ENCODE measurements at places on chromosomes 12 and 14.

- DNase-seq = no peak
These were observed 88.1 kb downstream of the PPP2R5E start for GRCh38 chr14:63454863-63455622.

DNA sequence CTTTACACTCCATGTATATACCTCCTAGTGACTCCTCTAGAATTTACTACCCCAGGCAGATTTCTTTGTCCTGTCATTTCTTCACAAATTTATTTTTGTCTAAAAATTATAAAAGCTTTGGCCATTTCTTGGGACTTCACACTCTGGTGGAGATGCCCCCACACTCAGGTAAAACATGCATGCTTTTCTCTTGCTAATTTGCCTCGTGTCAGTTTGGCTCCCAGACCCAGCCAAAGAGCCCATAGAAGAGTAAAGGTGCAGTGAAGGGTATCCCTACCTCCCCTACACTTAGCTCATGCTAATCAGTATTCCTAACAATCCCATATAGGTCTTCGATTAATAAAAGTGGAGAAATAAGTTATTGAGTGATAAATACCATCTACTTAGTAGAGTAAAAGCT lies 256.5 kb upstream of the KRR1 start:
- DNase-seq = no peak

DNA sequence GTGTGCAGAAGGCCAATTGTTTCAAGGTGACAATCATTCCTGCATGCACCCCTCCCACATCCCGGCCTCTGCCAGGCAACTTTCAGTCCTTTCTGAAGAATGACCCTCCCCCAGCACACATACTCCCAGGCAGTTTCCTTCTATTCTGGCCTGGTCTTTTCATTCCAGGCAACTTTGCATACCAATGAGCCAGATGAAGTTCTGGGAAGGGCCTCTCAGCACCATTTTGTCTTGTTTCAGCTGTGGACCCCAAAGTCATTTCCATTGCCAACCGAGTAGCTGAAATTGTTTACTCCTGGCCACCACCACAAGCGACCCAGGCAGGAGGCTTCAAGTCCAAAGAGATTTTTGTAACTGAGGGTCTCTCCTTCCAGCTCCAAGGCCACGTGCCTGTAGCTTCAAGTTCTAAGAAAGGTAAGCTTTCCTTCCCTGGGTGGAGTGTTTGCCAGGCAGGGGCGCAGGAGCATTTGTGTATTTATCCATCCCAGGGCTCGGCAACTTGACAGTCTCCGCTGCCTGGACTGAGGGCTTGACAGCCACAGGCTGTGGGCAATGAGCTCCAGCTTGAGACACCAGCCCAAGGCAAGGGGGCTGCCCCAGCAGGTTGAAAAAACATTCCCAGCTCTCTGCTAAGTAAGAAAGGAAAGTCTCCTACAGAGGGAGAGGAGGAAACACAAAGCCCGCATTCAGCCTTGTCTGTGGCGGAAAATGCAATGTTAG lies 16.4 kb downstream of the BCL2L14 start:
- DNase-seq = no peak

GRCh38 chr12:111347891-111348644 lies 20.8 kb downstream of the PHETA1 start:
- DNase-seq = no peak

DNA sequence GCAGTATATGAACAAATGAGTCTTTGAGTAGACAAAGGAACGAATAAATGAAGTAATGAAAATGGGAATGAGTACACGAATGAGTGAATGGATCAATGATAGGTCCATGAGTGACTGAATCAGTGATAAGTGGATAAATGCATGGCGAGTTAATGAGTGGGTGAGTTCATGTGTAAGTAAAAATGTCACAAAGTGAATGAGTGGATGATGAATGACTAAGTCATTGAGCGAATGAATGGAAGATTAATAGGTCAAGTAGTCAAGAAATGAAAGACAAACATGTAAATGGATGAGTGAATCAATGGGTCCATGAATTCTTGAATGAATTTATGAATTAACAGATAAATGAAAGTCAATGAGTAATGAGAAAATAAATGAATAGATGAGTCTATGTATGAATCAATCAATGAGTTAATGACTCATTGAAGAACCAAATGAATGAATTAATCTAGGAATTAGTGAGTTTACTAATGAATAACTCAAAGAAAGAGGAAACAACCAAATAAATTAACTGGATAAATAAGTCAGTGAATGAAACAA lies 97.3 kb upstream of the RTL1 start:
- no peak for DNase-seq

DNA sequence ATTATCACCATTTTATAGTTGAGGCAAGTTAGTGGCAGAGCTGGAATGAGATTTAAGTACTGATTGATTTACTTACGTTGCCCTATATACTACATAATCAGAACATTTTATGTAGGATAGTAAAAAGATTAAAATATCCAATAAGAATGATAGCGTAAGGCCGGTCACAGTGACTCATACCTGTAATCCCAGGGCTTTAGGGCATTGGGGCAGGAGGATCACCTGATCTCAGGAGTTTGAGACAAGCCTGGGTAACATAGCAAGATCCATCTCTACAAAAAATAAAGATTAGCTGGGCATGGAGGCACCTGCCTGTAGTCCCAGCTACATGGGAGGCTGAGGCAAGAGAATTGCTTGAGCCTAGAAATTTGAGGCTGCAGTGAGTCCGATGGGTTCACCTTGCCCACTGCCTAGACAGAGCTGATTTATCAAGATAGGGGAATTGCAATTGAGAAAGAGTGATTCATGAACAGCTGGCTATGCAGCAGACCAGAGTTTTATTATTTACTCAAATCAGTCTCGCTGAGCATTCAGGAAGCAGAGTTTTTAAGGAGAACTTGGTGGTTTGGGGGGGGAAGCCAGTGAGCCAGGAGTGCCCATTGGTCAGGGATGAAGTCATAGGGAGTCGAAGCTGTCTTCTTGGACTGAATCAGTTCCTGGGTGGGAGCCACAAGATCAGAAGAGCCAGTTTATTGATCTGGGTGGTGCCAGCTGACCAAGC lies 24.7 kb upstream of the SGPP1 start:
- DNase-seq = no peak

DNA sequence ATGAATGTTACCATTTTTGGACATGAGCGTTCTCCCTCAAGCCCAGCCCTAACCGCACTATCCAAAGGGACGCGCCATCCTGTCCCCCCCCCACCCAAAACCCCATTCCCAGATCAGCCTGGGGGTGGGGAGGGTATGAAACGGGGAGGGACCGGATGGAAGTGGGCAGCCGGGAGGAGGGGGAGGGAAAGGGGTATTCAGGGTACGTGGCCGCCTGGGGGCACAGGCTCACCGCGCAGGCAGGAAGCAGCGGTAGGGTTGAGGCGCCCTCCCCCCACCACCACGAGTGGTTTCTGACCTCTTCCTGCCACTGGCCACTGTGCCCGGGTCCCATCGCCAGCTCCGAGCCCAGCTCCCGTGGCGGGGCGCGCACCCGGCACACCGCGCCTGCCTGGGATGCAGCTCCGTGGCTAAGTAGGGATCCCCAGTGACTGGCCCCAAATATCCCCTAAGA lies 1.4 kb downstream of the ACTN1 start:
- DNase-seq = peak; percentile 68

DNA sequence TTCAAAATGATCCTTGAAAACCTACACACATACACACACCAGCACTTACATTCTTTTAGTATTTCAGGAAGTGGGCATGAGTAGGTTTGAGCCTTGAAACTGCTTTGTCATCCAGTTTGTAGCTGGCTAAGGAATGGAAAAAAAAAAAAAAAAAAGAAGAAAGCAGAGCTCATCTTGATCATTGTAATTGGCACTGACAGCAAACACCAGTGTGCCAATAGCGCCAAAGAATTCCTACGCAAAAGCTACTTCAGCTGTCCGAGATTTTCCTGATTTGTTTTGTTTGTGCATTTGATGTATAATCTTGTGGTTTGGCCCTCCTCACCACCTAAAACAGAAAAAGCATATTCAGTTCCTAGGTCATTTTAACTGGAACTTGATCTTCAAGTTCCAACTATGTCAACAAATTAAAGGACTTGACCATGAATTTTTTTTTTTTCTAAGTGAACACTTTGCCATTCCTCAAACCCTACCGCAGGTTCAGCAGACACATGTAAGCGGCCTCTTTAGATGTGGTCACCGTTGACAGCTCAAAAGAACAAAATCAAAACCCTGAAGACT lies 57.3 kb downstream of the FLRT2 start:
- DNase-seq = no peak

DNA sequence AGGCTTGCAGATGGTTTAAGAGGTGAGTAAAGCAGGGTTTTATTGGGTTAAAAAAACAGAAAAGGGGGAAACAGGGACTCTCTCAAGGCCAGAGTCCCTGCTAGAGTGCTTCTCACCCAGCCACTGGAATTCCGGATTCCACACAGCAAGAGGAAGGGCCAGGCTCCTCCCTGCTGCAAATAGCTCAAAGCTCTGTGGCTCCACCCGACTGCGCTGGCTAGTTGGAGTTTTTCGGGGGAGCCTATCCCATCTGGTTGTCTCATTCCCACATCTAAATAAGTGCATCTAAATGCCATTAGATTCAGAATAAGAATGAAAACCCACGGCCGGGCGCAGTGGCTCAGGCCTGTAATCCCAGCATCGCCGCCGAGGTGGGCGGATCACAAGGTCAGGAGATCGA lies 791.5 kb downstream of the SLC16A7 start:
- no peak for DNase-seq

GRCh38 chr14:21106498-21107282 lies 5.8 kb downstream of the TMEM253 start:
- peak; percentile 85 for DNase-seq

DNA sequence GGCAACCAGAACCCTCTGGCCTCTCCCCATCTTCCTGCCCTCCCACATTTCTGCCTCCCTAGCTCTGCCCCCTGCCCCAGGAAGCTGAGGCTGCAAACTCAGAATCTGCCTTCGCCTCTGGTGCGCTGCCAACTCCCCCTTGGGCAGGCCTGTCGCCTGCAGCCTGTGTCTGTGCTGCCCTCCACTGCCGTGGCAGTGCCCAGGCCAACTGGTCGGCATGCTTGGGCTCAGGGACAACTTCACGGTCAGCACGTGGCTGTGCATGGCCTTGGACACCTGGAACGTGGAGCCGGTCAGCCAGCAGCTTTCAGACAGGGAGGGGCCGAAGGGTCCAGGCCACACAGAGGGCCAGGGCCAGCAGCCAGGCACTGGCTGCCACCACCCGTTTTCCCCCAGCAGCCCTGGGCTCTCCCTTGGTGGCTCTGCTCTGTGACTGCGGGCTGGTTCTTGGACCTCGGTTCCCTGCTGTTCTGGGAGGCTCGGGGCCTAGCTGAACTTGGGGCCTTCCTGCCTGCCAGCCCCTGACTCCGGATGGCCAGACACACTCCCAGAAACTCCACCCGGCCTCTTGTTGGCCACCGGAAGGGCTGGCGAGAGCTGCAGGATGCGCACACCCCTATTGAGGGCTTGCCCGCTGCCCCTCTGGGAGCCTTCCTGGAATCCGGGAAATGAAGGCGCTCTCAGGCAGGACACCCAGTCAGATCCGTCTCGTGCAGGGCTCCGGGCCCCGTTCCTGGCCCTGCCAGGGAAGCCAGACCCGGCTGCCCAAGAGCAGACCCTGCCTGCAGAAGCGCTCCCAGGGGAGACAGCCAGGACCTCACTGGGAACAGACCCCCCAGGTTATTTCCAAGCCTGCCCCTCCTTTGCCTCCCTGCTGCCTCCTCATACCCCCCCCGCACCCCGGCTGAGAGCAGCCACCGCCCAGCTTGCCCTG lies 34.2 kb upstream of the PPP1R13B start:
- no peak for DNase-seq

GRCh38 chr12:59151243-59151642 lies 230.9 kb upstream of the LRIG3 start:
- no peak for DNase-seq

GRCh38 chr12:47393403-47393790 lies 312.4 kb downstream of the RPAP3 start:
- no peak for DNase-seq

- DNase-seq = no peak
These were observed 211.2 kb upstream of the AVPR1A start for GRCh38 chr12:63362166-63362565.
